Germinal center (tissue), 1 donor: ENCODE measurements at places on chromosomes 11 and 22.
A peak's percentile ranks its signal among the peaks of the same experiment; 100 is the strongest.

GRCh38 chr22:41902932-41903421 is 11.9 kb downstream of the SHISA8 start:
- no peak for DNase-seq

DNA sequence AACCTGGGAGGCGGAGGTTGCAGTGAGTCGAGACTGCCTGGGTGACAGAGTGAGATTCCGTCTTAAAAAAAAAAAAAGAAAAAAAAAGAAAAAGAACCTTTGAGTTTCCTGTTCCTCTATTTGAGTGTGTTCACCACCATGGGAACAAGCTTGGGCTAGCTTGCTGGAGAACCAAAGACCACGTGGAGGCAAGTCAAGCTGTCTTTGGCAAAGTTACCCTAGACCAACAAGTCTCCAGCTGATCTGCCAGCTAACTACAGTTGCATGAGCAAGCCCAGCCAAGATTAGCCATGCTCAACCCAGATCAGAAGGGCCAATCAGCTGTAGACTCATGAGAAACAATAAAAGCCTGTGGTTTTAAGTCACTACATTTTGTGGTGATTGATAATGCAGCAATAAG is 29.7 kb downstream of the SLN start:
- no peak for DNase-seq

- DNase-seq: peak; percentile 83
Measured at GRCh38 chr11:131688048-131688693, 317.8 kb downstream of the NTM start.

DNA sequence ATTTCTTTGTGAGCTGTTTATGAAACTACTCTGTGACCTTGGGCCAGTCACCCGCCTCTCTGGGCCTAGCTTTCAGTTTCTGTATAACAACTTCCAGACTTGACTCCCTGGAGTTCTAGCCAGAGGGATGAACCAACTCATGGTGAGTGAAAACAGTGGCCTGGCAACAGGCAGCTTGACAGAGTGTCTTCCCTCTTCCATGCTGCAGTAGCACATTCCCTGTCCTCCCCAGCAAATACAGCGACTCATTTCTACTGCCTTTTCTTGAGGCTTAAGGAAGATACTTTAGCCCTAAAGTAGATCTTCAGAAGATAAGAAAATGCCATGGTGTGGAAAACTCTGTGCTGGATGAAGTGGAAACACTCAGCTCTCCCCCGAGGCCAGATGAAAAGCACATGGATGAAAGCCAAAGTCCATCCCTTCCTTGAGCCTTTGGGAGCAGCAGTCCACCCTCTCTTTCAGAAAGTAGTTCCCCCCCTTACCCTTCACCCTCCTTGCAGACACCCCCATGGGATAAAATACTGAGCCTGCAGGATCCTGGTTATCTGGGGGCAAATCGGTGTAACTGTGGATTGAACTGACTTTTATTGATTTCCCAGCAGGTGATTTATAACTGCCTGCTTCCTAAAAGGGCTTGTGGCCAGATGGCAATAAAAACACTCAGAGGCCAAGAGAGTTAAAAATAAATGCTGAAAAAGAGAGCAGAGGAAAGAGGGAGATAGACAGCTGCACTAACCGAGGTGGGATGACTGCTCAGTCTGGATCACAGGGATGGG is 24.1 kb downstream of the IRAG1 start:
- no peak for DNase-seq

DNA sequence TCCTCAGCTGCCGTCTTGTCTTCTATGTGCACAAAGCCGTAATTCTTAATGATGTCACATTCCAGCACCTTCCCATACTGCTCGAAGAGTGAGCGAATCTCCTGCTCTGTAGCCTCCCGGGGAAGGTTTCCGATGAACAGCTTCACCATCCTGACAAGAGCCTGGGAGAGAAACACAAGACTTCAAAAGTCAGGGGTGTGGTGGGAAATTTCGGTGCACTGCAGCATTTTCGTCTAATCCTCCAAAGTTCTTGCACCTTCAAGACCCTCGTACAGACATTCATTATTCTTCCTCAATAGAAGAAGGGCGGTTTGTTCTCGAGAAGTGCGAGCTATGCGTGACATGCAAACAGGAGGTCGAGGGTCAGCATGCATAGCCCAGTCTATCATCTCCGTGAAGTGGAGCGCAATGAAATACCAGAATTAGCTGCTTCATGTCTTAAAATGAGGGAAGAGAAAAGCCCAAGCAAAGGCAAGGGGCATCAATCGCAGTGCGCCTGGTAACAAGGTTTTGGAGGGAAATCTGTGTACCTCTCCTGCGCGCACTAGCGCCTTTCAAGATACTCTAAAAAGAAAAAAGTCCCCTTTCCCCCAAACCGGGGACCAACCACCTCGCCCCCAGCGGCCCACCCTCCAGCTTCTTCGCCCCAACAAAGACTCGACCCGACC is 622 bp downstream of the RBM4B start:
- DNase-seq: no peak

DNA sequence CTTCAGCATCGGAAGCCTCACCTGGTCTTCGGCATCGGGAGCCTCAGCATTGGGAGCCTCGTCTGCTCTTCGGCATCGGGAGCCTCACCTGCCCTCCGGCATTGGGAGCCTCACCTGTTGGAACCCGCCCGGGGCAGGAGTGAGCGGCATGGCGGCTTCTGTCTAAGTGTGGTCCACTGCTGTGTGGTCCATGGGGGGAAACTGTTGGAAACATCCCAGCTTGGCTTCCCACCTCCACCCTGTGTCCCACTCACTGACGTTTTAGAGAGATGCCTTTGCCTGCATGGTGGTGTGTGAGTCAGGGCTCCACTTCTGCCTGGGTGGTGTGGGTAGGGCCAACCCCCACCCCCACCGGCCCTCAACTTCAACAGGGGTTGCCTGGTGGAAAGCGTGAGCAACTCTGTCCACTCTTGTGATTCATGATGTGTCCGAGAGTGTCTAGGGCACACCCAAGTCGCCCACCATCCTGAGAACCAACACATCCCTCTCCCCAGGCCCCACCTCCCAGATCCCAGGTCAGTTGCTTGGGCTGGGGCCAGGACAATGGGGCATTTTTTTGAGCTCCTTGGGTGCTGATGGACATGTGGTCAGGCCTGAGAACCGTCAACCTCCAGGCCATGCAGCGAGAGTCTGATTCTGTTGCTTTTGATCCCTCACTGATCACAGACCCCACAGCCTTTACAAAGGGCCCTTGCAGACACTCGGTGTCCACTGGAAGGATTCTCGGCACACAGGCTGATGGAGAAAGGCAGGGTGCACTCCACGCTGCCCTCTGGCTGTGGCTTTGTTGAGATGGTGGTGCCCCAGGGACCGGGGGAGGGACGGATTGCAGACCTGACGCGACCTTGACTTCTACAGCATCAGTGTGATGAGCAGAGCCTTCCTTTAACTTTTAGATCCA is 406.7 kb downstream of the TBC1D22A start:
- DNase-seq: no peak
